ENCODE measurements at places on chromosomes 16 and 17.

DNA sequence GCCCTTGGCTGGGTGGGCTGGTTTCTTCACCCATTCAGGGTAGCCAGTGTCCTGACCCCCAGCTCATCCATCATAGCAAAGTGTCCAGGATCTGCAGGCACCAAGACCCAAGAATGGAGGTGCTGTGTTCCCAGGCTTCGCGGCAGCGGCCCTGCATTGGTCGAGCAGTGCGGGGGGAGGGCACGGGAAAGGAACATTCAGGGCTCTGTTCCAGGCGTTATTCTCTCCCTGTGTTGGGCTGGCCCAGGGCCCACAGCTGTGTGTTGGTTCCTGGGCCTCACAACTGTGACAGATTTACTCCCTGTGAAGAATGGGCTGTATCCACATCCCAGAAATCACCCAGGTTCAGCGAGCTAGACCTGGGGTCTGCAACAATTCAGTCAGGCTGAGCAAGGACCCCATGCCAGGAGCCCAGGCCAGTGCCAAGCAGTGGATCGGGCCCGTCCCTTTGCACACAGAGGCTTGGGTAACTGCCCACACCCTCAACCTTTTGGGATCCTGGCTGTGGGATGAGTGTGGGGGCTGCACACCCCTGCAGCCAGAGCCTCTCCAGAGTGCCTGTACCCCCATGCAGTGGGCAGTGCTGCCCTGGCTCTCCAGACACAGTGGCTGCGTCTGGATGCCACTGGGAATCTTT, 10.0 kb downstream of the GPT2 start:
- DNase-seq: peak; percentile 31

- no peak for DNase-seq
Observed at GRCh38 chr17:74757931-74758847, 9.8 kb downstream of the NHERF1 start.

GRCh38 chr17:75849724-75850123, 5.4 kb downstream of the WBP2 start:
- no peak for DNase-seq

GRCh38 chr16:12547608-12547922, 256.1 kb downstream of the CPPED1 start:
- no peak for DNase-seq

- DNase-seq: no peak
Observed at GRCh38 chr17:82239401-82239925, 10.6 kb downstream of the SLC16A3 start.

- DNase-seq: no peak
Observed at GRCh38 chr16:31695667-31696066, 168.0 kb downstream of the AHSP start.

GRCh38 chr17:48593840-48594537, 410 bp upstream of the HOXB5 start:
- DNase-seq: peak; percentile 98

Data from fibroblast of skin of right biceps (primary cell).